AG08396 (cell line): ENCODE measurements at places on chromosomes 4 and X.

GRCh38 chr4:102076622-102077021 is 268.7 kb downstream of the SLC39A8 start:
- no peak for DNase-seq

DNA sequence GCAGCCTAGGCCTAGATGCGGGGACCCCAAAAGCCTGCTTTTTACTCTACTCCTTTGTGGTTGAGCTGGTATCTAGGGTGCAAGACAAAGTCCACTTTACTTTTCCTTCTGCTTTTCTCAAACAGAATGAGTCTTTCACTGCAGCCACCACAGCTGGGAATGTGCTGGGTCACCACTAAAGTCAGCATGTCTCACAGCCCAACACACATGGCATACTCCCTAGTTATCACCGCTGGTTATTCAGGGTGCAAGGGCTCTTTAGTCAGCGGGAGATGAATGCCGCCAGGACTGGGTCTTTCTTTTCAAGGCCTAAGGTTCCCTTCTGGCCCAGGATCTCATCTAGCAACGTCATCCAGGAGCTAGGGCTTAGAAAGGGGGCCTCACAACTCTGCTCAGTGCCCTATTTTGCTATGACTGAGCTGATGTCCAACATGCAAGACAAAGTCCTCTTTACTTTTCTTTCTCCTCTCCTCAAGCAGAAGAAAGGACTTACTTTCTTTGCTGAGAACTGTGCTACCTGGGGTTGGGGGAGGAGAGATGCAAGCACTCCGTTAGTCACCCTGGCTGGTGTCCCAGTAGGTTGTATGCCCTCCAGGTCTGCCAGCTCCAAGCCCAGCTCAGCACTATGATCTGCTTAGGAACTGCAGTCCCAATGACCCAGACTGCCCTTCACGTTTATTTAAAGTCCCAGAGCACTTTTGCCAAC is 22.9 kb upstream of the STPG2 start:
- no peak for DNase-seq

DNA sequence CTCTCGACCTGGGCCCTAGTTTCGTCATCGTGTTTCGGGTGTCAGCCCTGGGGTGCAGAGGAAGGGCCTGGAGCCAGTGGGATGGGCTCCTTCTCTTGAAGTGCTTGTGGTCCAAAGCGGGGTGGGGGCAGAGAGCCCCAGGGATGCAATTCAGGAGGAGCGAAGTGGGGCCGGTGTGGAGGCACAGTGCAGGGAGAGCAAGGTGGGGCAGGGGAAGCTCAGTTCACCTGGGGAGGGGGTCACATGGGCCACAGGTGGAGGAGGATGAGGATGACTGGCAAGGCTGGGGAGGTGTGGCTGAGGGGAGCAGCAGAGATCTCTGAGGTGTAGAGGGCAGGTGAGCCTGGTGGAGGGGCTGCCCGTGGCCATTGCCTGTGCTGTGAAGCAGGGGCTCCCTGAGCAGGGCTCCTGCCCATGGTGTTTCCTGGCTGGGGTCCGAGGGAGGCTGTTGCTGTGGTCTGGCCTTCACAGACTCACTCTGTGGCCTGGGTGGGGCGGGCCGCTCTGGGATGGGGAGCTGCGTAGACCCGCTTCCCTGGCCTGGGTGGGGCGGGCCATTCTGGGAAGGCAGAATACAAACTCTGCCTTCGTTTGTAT is 6.9 kb downstream of the SORCS2 start:
- DNase-seq: no peak

DNA sequence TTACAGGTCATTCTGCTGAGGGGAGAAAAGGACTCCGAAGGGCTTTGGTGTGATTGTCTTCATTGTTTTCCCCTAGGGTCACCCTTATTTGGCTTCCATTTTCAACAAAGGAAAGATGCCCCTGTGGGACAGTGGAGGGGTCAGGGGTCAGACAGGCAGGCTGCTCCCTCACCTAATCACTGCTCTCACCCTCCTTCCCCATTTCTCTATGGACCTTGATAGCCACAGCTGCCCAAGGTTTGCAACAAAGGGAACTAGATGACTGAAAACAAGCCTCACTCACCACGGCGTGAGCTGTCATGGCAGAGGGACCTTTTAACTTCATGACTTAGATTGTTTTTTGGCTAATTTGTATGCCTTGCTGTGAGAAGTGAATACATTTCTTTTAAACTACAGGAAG is 40.7 kb downstream of the C4orf51 start:
- no peak for DNase-seq

GRCh38 chr4:67700116-67700737 is 728 bp downstream of the UBA6 start:
- DNase-seq: peak; percentile 19

GRCh38 chr4:153710681-153711080 is 26.6 kb downstream of the TLR2 start:
- DNase-seq: no peak

GRCh38 chr4:89363786-89364185 is 56.2 kb upstream of the GPRIN3 start:
- DNase-seq: no peak

DNA sequence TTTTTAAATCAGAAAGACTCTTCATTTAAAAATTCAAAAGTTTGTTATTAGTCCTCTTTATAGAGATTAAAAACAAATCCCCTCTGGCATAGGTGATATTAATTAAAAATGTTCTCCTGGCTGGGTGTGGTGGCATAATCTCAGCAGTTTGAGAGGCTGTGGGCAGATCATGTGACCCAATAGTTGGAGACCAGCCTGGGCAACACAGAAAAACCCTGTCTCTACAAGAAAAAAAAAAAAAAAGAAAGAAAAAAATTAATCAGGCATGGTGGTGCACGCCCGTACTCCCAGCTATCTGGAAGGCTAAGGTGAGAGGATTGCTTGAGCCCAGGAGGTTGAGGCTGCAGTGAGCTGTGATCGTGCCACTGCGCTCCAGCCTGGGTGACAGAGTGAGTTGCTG is 38.9 kb downstream of the RASGEF1B start:
- DNase-seq: no peak

DNA sequence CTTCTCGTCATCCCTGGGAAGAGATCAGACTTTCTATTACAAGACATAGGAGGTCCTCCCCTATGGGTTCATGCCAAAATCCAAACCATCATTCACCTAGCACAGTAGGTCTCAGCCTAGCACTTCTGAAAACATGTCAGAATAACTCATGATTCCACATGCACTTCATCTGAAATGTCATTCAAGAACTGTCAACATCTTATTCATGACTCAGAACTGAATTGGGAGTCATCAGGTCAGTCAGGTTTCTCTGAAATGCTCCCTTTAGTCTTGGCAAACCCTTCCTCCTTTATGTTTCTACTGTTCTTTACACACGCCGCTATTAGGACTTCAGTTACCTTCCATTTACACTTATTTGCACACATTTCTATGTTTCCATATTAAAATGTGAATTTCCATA is 67.2 kb downstream of the ANTXR2 start:
- no peak for DNase-seq

GRCh38 chr4:41866799-41867677 is 68.2 kb upstream of the TMEM33 start:
- no peak for DNase-seq

DNA sequence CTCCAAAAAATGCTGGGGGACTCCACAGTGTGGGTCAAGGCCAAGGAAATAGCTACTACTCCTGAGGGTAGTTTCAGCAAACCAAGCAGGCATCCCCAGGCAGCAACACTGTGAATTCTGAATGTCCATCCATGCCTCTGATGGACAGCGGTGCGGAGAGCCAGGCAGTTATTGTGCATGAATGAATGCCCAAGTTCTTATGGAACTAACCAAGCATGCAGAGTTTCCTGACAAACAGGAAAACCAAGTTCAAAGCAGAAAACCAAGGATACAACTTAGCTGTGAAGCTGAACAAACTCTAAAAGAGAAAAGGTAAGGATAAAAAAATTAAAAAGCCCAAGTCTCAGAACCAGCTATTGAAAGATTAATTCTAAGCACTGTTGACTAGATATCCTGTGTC is 642.6 kb upstream of the HS3ST1 start:
- no peak for DNase-seq

DNA sequence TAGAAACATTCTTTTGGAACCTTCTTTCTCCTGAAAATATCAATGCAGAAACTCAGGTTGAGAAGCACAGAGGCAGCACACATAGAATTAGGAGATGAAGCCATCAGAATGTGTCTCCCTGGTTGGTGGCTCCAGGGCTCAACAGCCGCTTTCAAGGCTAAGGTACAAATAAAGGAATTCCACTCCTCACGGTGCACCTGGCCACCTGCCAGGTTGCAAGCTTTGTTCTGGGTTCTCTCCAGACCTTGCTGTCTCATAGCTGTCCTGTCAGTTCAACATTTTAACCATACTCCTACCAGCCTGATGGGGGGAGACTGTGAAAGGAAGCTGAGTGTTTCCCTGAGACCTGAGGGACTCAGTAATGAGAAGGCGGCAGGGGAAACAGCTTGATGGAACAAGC is 96.3 kb upstream of the HPF1 start:
- DNase-seq: no peak

- no peak for DNase-seq
Measured at GRCh38 chr4:35771571-35771970, 472.7 kb downstream of the ARAP2 start.

DNA sequence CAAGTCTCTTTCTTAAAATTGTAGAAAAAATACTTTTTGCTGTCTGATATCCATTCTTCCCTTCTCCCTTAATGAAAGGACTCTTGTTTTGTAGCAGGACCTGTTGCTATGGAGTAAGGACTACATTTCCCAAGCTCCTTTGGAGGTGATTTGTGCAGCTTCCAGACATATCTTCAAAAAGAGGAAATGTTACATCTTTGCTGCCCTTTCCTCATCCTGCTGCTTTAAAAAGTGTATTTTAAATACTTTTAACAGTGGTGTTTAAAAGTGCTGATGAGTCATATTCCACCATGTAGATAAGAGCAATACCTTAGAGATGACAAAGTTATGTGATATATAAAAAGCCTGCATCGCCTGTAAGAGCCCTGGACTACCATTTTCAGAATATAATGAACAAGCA is 98.7 kb downstream of the CFAP299 start:
- DNase-seq: peak; percentile 12

DNA sequence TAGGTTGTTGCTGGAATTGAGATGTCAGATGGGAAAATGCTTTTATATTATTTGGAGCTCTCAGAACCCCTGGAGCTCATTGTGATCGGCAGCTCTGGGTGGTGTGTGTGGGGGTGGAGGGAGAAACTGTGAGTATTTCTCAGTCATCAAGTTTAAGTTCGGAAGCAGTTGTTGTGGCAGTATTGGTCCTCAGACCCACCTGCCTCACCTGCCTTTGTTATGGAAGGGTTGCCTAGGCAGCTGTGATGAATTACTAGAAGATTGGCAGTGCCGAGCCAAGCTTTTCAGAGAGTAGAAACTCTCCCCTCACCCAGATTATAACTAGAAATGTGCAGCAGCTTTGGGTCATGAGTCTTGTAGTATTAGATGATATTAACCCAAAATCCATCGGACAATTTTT is 9.5 kb downstream of the IGSF1 start:
- no peak for DNase-seq

DNA sequence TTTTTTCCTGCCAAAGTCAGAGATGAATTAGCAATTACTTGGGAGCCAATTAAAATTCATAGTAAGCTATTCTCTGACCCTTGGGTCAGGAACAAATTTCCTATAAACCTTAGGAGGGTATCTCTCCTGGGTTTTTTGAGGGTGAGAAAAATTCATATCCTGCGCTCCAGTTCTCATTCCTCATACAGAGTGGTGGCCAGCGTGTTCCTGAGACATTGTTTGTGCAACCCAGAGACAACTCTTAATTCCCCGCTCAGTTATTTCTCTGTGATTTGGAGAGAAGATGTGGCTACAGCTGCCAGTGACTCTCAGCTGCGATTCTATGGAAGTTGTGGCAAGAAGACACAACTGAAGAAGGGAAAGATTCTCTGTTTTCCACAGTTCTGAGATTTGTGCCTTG is 37.9 kb upstream of the CBR4 start:
- DNase-seq: no peak

DNA sequence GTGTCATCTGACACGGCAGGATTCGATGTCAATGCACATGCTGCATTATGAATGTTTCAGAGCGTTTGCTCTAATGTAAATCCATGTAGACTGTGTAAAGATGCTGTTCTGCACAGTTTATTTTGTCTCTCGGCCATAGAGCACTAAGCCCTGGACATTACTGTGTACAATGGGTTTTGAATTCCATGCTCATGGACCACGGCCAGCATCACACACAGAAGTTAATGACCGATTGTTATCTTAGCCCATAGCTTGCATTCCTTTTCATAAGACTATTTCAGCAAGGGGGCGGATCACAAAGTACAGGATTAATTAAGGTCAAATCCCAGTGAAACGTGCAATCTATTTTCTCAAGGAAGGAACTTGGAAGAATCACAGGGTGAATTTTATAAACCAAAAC is 286.1 kb upstream of the TENM3 start:
- DNase-seq: peak; percentile 41

DNA sequence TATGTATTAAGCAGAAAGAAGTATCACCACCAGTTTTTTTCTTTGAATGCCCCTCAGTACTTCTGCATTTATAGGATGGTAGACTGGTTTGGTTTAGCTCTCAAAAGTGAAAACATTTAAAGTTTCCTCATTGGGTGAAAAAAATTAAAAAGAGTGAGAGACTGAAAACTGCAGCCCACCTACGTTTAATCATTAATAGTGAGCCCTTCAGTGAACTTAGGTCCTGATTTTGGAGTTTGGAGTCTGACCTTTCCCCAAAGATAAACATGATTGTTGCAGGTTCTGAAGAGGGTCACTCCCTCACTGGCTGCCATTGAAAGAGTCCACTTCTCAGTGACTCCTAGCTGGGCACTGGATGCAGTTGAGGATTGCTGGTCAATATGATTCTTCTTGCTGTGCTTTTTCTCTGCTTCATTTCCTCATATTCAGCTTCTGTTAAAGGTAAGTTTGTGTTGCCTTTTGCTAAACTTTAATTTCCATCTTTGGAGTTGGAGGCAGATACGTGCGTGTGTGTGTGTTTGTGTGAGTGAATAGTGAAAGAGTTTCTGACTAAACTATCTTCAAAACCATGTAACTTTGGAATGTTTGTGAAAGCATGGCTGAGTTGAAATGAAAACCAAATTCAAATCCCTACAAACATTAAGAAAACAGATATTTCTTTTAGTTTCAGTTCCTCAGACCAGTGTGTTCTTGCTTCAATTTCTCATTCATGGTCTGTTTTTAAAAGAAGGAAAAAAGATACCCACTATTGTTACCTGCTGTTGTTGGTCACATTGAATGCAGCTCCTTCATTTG is at the start of gene MTTP:
MTTP (plus strand) TSS at position 295 of the 795 bp plus-strand sequence; CDS start at position 381, 86 bp downstream.
- DNase-seq: no peak

DNA sequence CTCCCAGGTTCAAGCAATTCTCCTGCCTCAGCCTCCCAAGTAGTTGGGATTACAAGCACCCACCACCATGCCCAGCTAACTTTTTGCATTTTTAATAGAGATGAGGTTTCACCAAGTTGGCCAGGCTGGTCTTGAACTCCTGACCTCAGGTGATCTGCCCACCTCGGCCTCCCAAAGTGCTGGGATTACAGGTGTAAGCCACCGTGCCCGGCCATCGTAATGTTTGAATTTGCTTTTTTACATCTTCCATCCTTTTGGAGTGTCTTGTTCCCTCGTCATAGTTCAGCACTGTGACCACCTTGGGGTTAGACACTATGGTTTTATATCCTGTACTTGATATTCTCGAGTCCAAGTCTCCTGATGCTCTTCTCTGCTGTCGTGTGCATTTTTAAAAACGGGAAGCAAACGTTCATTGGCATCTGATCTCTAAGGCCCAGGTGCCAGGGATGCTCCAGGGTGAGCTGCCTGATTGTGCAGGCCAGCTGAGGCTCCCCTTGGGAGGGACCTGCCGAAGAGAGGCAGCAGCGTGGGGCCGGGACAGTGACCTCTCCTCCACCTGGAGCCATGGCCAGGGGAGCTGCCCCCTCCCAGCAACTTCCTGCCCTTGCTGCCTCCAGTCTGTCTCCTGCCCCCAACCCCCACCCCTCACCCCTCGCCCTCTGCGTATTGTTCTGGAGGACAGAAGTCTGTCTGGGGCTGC is 16.7 kb downstream of the DGKQ start:
- DNase-seq: no peak

GRCh38 chr4:183840311-183840710 is 64.8 kb upstream of the STOX2 start:
- peak; percentile 75 for DNase-seq
